Vagina (tissue), 2 donors: ENCODE measurements at places on chromosomes 16 and 17.

GRCh38 chr16:84614073-84614459, 3.8 kb downstream of the COTL1 start:
- DNase-seq = no peak
- H3K27me3 ChIP-seq = no peaks in the 10 kb centered on the region
- H3K36me3 ChIP-seq = no peaks in the 10 kb centered on the region

DNA sequence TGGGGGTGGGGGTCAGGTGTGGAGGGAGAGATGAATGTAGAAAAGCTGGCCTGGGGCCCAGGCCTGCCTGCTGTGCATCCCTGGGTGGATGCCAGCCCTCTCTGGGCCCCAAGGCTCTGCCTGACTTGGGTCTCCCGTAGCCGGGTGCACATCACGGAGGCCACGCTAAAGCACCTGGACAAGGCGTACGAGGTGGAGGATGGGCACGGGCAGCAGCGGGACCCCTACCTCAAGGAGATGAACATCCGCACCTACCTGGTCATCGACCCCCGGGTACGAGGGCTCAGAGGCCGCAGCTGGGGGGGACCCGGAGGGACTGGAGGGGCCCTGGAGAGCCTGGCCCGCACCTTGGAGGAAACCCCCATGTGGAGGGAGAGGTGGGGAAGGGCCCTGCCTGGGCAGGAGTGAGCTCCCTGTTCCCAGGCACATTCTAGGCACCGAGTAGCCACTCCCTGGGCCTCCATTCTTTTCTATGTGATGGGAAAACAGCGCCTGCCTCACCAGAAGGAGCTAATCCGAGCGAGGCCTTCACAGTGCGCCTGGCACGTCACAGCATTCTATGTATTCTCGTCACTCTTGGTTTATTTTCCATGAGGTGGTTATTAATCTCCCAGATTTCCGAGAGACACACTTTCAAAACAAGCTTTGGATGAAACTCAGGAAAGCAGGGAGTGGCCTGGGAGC, 34.7 kb downstream of the ADCY7 start:
- H3K36me3 ChIP-seq = no peaks in the 10 kb centered on the region
- H3K27me3 ChIP-seq = no peaks in the 10 kb centered on the region
- H3K27ac ChIP-seq = no peak overlapping the region

GRCh38 chr17:39549747-39550573, 57.8 kb downstream of the NEUROD2 start:
- DNase-seq = no peak
- H3K4me3 ChIP-seq = no peak overlapping the region
- H3K27me3 ChIP-seq = no peaks in the 10 kb centered on the region
- H3K4me1 ChIP-seq = no peaks in the 10 kb centered on the region
- peaks cover 36% of the 10 kb centered on the region for H3K36me3 ChIP-seq

- no peaks in the 10 kb centered on the region for H3K36me3 ChIP-seq
- H3K4me1 ChIP-seq = no peaks in the 10 kb centered on the region
- no peaks in the 10 kb centered on the region for H3K27me3 ChIP-seq
- H3K4me3 ChIP-seq = no peak overlapping the region
- no peak overlapping the region for H3K27ac ChIP-seq
- no peak for DNase-seq
These were observed 342.5 kb downstream of the CPPED1 start for GRCh38 chr16:12461201-12461600.

DNA sequence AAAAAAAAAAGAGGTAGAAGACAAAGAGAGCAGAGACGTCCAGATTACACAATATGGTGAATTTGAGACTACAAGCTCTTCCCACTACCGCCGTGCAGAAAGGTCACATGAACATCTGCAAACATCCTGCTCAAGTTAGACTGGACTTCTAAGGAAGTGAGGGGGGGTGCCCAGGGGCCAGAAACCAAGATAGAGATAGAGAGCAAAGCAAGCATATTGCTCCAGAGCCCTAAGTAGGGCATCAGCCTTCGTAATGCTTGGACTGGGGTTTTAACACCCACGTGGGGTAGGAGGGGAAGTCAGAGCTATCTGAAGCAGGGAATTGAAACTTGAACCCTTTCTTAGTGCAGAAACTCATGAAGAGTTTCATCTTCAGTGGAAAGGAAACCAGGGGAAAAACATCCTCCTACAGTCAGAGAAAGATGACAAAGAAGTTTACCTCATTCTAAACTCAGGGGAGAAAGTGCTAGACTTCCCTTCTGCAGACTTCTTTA, 8.7 kb downstream of the CLEC19A start:
- DNase-seq = no peak
- no peaks in the 10 kb centered on the region for H3K36me3 ChIP-seq
- no peak overlapping the region for H3K4me3 ChIP-seq
- no peaks in the 10 kb centered on the region for H3K27me3 ChIP-seq
- no peak overlapping the region for H3K27ac ChIP-seq
- H3K4me1 ChIP-seq = no peaks in the 10 kb centered on the region

DNA sequence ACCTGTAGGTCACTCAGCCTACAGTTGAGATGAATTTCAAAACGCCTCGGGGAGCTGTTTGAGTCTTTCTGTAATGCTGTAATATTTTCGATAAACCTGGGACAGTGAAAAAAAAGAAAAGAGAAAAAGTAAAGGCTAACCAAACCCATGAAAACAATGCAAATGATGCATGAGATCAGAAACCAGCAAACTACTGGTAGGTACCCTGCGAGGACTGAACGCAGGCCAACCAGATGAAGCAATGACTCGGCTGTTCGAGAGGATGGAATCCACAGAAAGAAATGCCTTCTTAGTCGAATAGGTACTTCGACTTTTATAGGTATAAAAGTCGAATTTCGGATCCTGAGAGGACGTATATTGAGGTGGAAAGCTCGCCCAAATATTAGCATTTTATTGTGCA, 509 bp upstream of the ATAD5 start:
- H3K4me1 ChIP-seq = peaks cover 12% of the 10 kb centered on the region
- H3K27ac ChIP-seq = peak overlapping the region; percentile 60
- peak overlapping the region; percentile 83 for H3K4me3 ChIP-seq
- no peak for DNase-seq
- no peaks in the 10 kb centered on the region for H3K36me3 ChIP-seq
- no peaks in the 10 kb centered on the region for H3K27me3 ChIP-seq

GRCh38 chr17:80955671-80956280, 35.9 kb upstream of the CHMP6 start:
- H3K27ac ChIP-seq = no peak overlapping the region
- no peaks in the 10 kb centered on the region for H3K27me3 ChIP-seq
- H3K4me3 ChIP-seq = no peak overlapping the region
- H3K4me1 ChIP-seq = peaks cover 19% of the 10 kb centered on the region
- no peak for DNase-seq

GRCh38 chr17:43134774-43135453, 9.8 kb upstream of the BRCA1 start:
- H3K27ac ChIP-seq = no peak overlapping the region
- H3K36me3 ChIP-seq = no peaks in the 10 kb centered on the region
- no peaks in the 10 kb centered on the region for H3K27me3 ChIP-seq
- DNase-seq = no peak
- no peaks in the 10 kb centered on the region for H3K4me1 ChIP-seq

- H3K36me3 ChIP-seq = no peaks in the 10 kb centered on the region
- peak overlapping the region; percentile 97 for H3K27ac ChIP-seq
These were observed 11.3 kb downstream of the RAI1 start for GRCh38 chr17:17692353-17693252.

DNA sequence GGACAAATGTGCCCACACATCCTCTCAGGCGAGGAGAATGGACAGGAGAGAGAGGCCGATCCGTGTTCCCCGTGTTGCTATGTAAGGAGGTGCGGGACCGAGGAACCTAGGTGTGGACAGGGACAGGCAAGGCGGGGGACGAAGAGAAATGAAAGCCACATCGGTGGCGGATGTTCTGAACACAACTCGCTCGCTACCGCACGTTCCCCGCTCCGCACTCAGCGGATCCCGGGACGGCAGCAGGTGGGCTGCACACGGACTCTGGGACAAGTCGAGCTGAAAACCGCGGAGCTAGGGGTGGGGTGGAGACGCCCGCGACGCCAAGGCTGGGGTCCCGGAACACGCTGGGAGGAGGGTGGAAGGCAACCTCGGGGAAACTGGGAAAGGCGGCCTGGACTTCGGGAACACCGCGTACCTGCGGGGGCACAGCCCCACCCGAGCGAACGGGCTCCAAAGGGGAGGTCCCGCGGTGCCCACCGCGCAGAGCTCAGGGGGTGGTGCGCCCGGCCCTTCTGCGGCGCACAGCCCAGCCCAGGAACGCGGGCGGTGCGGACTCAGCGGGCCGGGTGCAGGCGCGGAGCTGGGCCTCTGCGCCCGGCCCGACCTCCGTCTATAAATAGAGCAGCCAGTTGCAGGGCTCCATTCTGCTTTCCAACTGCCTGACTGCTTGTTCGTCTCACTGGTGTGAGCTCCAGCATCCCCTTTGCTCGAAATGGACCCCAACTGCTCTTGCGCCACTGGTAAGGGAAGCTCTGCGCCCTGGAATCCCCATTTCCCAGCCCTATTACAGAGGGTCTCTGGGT, at the start of gene MT1E:
Gene MT1E, plus strand, starts transcription at position 642 of the 803 bp plus-strand sequence. Its CDS starts 71 bp downstream, at position 713.
- peak within 1 kb of the TSS; percentile 81 for H3K27ac ChIP-seq
- peaks cover 17% of the 10 kb centered on the region for H3K4me1 ChIP-seq
- DNase-seq = no peak
- no peaks in the 10 kb centered on the region for H3K36me3 ChIP-seq

- no peak overlapping the region for H3K27ac ChIP-seq
- H3K4me3 ChIP-seq = no peak overlapping the region
- H3K4me1 ChIP-seq = no peaks in the 10 kb centered on the region
- DNase-seq = no peak
- H3K36me3 ChIP-seq = no peaks in the 10 kb centered on the region
- H3K27me3 ChIP-seq = no peaks in the 10 kb centered on the region
These were observed 280.2 kb downstream of the C16orf95 start for GRCh38 chr16:87037012-87037411.

DNA sequence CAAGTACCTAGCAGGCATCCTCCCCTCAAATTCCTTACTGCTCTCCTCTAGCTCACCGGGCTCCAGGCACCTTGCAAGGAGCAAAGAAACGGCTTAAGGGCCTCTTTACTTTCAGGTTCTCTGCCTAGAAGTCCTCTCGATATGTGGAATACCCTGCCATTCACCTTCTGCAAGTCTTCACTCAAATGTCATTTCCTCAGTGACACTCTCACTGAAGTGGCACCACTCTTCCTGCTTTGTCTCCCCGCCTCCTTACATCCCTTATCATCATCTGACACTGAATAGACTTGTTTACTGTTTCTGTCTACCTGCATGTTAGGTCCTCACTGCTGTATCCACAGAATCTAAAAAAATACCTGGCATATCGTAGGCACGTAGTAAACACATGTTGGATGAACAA, 947 bp downstream of the SLC7A6OS start:
- no peak for DNase-seq
- H3K4me1 ChIP-seq = peaks cover 34% of the 10 kb centered on the region
- peak overlapping the region; percentile 71 for H3K4me3 ChIP-seq
- H3K27ac ChIP-seq = no peak overlapping the region

DNA sequence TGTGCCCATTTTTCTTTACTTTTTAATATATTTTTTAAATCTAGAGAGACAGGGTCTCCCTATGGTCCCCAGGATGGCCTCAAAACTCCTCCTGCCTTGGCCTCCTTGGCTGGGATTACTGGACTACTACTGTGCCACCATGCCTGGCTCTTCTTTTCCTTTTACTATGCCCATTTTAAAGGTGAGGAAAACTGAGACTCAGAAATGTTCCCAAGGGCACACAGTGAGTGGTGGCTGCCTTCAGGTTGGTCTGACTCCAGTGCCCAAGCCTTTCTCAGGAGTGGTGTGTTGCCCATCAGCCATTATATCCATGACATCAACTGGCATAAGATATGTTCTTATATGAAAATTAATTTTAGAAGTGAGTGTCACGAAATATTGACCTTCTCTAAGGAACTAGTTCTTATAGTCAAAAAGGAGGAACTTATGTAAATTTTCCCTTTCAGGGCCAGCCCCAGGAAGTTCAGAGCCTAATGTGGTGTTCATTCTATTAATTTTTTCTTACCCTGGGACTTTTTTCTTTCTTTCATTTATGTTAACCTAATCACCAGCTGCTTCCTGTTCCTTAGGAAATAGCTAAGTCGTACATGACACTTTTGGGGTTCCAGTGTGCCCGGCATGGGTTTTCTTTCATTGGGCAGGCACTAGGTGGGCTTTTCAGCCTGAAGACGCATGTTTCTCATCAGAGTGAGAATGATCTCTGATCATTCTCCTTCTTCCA, 17.9 kb upstream of the SPN start:
- no peaks in the 10 kb centered on the region for H3K4me1 ChIP-seq
- no peak overlapping the region for H3K27ac ChIP-seq
- no peaks in the 10 kb centered on the region for H3K27me3 ChIP-seq
- H3K36me3 ChIP-seq = no peaks in the 10 kb centered on the region

- H3K4me1 ChIP-seq = no peaks in the 10 kb centered on the region
- H3K27ac ChIP-seq = no peak overlapping the region
- no peak overlapping the region for H3K4me3 ChIP-seq
- no peaks in the 10 kb centered on the region for H3K27me3 ChIP-seq
- no peak for DNase-seq
These were observed 31.5 kb upstream of the FOXF1 start for GRCh38 chr16:86478779-86479178.

DNA sequence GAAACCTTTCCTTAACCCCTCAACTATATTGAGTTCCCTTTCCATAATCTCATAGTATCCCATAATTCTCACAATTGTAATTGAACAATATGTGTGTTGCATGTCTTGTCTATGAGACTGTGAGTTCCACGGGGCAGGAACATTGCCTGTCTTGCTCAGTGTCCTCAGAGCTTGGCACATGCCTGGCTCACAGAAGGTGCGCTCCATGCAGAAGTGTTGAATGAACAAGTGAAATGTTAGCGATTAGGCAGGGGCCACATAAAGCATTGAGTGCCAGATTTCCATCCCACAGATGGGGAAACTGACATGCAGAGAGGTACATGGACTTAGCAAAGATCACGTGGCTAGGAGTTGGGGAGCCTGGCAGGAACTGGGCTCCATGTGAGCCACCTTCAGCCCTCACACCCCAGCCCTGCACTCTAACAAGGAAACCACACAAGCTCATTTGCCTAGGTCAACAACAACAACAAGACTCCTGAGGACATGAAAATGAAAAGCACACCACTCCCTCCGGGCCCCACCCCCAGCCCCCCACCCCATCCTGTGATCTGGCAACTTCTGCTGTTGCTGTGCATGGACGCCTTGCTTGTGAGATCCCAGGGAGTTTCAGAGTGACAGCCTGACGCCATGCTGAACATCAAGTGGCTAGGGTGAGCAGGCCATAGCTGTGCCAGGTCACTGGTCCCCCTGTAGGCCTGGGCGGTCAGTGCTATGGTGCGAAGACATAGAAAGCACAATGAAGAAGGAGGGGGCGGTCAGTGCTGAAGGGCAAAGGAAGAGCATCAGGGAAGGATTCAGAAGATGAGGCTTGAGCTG, 5.0 kb downstream of the PIK3R5 start:
- peaks cover 5% of the 10 kb centered on the region for H3K27me3 ChIP-seq
- H3K4me1 ChIP-seq = peaks cover 4% of the 10 kb centered on the region
- H3K36me3 ChIP-seq = no peaks in the 10 kb centered on the region
- H3K4me3 ChIP-seq = no peak overlapping the region
